Activated CD4-positive, alpha-beta T cell treated with anti-CD3 and anti-CD28 coated beads, Interleukin-2, amount 50 U/mL, for 48 hours (primary cell): ENCODE measurements at places on chromosomes 11 and 22.

DNA sequence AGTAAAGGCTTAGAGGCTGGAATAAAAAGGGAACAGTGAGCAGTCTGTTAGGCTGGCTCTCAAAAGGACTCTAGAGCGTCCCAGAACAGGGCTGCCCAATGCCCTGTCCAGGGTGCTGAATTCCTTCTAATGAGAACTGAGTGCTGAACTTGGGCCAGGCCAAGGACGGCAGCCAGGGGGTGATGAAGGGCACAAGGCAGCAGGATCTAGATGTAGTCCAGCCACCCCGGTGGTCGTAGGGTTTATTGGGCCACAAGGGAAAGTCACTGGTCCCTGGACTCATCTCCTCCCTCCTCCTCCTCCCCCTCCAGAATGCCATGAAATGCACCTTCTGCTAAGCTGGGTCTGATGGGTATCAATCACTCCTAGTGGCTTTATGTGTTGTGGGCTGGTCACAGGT lies 19.2 kb downstream of the NPTXR start:
- DNase-seq: peak; percentile 39

GRCh38 chr11:5929571-5930368 lies 12.3 kb upstream of the OR56A3 start:
- DNase-seq: no peak

GRCh38 chr22:43289531-43289963 lies 53.6 kb downstream of the SCUBE1 start:
- no peak for DNase-seq

GRCh38 chr11:11416917-11417316 lies 63.9 kb upstream of the CSNK2A3 start:
- no peak for DNase-seq

DNA sequence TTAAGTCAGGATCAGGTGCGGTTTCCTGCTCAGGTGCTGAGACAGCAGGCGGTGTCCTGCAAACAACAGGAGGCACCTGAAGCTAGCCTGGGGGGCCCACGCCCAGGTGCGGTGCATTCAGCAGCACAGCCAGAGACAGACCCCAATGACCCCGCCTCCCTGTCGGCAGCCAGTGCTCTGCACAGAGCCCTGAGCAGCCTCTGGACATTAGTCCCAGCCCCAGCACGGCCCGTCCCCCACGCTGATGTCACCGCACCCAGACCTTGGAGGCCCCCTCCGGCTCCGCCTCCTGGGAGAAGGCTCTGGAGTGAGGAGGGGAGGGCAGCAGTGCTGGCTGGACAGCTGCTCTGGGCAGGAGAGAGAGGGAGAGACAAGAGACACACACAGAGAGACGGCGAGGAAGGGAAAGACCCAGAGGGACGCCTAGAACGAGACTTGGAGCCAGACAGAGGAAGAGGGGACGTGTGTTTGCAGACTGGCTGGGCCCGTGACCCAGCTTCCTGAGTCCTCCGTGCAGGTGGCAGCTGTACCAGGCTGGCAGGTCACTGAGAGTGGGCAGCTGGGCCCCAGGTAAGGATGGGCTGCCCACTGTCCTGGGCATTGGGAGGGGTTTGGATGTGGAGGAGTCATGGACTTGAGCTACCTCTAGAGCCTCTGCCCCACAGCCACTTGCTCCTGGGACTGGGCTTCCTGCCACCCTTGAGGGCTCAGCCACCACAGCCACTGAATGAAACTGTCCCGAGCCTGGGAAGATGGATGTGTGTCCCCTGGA lies at the start of gene MYO7A:
Gene MYO7A, plus strand, starts transcription at position 327 of the 772 bp plus-strand sequence. CDS start 2,389 bp downstream, outside the sequence.
- DNase-seq: no peak

DNA sequence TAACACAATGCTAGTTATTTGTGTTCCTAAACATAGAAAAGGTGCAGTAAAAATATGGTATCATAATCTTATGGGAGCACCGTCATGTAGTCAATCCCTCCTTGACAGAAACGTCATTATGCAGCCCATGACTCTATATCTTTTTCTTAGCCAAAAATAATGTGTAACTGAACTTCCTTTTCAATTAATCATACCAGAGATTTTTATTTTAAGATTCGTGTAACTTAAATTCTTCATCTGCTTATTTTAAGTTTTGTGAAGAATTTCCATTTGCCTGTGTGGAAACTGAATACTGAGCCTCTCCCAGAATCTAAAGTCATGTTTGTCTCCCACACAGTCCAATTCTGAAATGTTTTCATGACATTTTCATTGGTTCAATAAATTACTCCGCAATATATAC lies 699.1 kb downstream of the KCNA4 start:
- no peak for DNase-seq

DNA sequence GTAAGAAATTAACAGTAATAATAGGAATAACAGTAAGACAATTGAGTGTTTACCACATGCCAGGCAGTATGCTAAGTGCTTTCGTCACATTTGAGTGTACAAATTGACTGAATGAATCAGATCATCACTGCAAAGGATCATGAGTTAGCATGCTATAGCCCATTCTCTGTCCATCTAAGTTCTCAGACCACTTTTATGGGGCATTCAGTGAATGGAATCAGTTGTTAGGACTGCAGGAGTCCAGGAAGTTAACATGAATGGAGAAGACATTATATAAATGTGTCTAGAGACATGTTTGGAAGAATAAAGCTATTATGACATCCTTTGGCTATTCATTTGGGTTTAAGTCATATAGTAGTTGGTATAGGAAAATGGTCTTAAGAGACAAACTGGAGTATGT lies 59.9 kb downstream of the NCAM1 start:
- DNase-seq: no peak

GRCh38 chr11:107732689-107733051 lies 20.8 kb upstream of the SLN start:
- DNase-seq: no peak

- peak; percentile 50 for DNase-seq
Observed at GRCh38 chr11:108224911-108225786, 2.3 kb downstream of the ATM start.

GRCh38 chr11:101620026-101620425 lies 36.2 kb upstream of the TRPC6 start:
- DNase-seq: no peak
